ENCODE measurements at places on chromosomes 16 and 17.

GRCh38 chr17:49873466-49873865 is 25.6 kb upstream of the TAC4 start:
- no peak for DNase-seq

DNA sequence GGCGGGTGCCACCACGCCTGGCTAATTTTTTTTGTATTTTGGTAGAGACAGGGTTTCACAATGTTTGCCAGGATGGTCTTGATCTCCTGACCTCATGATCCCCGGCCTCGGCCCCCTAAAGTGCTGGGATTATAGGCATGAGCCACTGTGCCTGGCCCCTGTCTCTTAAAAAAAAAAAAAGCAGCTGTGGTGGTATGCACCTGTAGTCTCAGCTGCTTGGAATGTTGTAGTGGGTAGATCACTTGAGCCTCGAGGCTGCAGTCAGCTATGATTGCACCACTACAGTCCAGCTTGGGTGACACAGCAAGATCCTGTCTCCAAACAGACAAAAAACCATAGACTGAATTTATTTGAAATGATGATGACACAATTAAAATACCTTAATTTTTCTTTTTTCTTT is 24.3 kb downstream of the CDK12 start:
- no peak for DNase-seq

DNA sequence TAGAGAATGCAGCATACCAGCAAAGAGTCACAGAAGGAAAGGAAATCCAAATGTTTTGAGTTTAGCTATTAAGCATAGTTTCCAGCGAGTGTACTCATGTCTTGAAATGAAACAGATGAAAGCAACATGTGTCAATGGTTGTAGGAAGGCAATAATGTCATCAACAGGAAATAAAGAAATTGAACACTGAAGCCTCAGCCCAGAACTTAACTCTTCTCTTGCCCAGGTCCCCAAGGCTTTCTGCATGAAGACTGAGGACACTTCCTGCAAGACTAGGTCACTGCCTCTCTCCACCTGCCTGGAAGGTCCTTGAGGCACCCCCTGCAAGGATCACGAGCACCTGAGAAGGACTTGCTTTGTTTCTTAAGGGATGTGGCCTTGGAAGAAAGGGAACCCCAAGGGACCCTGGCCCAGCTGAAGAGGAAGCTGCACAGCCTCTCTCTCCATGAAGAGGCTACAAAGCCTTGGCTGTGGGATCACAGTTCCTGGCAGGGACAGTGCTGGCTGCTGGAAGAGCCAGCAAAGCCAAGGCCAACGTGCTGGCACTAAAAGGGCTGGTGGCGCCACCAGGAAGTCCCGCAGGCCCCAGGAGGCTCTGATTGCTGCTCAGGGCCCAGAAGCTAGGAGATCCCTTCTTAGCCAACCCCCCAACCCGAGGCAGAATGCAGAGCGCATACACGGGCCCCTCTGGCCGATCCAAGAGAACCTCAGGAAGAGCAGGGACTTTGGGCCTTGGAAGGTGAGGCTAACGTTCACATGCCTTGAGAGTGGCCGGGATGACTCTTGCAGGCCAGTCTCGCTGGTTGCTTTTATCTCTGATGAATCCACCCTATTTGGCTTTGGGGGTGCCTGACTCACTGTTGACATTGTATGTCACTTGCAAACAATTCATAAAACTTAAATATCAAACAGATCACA is 23.4 kb upstream of the AXIN2 start:
- no peak for DNase-seq

- DNase-seq, result no peak
These were observed 69.3 kb upstream of the TOB1 start for GRCh38 chr17:50935221-50935995.

GRCh38 chr17:74759941-74760340 is 11.5 kb downstream of the NHERF1 start:
- DNase-seq, result no peak

GRCh38 chr17:53150101-53150698 is 672.5 kb upstream of the KIF2B start:
- DNase-seq, result no peak

- DNase-seq, result peak; percentile 33
These were observed 268.9 kb downstream of the NTN1 start for GRCh38 chr17:9290226-9290613.

DNA sequence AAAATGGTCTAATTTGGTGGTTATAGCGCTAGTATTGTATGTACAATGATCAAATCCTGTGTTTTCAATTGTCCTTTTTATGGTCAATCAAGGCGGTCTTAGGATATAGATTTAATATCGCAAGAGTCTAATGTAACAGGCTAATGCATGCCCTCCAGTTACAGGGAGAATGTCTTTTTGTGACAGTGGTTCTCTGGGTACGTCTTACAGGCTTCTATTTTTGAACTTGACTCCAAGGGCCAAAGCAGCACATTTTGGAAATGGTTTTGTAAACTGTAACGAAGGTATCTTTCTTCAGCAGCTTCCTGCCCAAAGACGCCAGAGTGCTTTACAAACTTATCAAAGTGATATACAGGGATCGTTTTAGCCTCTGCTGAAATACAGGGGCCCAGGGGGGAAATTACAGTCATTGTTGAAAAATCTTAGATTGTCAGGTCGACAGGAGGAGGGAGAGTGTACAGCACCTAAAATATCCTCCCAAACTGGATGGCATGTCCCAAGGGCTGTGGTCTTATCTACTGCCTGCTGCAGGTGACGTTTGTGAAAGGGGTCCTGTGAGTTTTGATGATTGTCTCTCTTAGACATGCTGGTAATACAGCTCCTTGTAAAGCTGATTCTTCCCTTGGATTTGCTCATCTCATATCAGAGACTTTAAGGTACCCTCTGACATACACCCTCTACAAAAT is 288.5 kb downstream of the CDH13 start:
- DNase-seq, result no peak

Measured in stimulated activated CD8-positive, alpha-beta memory T cell treated with anti-CD3 and anti-CD28 coated beads, Interleukin-4, amount 100 ng/mL, for 48 hours (primary cell).